IMR-90 (cell line): ENCODE measurements at places on chromosomes 3 and 15. TPM values are rescaled to one million over a fixed set of nuclear protein-coding genes. Genes with fewer than 3 reads are reported as not detected.

- no peak for DNase-seq
Measured at GRCh38 chr15:99450896-99451358, 114.9 kb upstream of the MEF2A start.

Gene EXD1
- not detected in 2 replicates for total RNA-seq

Gene OXTR
- total RNA-seq, result 56.1 and 76.9 TPM in 2 replicates

- no peak for DNase-seq
Measured at GRCh38 chr15:58306591-58307312, 125.0 kb upstream of the LIPC start.

GRCh38 chr15:74060251-74060650, 22.1 kb downstream of the GOLGA6A start:
- no peak for DNase-seq

Gene CPEB1
- total RNA-seq, result 6.9 and 12.5 TPM in 2 replicates

GRCh38 chr3:8164145-8164544, 337.5 kb upstream of the LMCD1 start:
- no peak for DNase-seq

- DNase-seq, result no peak
Measured at GRCh38 chr3:3448468-3448867, 269.0 kb upstream of the CRBN start.

DNA sequence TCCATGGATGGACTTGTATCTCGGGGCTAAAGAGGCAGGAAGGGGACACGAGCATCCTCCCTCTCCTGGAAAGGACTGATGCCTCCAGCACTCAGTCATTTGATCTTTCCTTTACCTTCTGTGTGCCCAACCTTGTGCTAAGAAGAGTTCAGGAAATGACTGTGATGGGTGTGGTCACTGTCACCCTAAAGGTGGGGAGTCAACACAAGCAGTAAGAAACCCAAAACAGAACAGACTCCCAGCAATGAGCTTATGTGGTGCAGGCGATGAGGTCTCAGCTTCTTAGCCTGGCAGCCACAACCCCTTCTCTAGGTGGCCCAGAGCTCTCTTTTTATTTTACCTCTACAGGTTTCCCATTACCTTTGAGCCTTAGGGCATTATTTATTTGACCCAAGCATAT, 3.8 kb downstream of the MPI start:
- DNase-seq, result no peak

- DNase-seq, result no peak
Measured at GRCh38 chr3:58899953-58900298, 149.9 kb downstream of the CFAP20DC start.
